ENCODE measurements at places on chromosomes 7 and 10. TPM values are rescaled to one million over a fixed set of nuclear protein-coding genes. Genes with fewer than 3 reads are reported as not detected.
A peak's percentile ranks its signal among the peaks of the same experiment; 100 is the strongest.

LAMB1 gene
- 96.7 TPM for total RNA-seq

DNA sequence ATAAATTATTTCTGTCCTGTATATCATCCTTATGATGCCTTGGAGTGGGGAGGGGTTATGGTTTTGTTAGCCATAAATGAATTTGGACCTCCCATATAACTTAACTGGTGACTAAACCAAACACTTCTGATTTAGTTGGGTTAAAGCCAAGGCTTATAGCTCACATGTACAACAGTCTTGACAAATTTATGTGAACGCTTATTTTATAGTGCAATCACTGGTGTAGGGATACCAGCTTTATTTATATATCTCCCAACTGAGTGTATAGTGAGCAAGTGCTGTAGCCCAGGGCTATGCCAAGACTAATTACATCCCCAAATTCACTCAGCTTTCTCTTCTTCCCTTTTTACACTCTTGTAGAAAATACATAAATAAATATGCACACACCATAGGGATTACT, 956.2 kb downstream of the SORCS3 start:
- DNase-seq = no peak

DNA sequence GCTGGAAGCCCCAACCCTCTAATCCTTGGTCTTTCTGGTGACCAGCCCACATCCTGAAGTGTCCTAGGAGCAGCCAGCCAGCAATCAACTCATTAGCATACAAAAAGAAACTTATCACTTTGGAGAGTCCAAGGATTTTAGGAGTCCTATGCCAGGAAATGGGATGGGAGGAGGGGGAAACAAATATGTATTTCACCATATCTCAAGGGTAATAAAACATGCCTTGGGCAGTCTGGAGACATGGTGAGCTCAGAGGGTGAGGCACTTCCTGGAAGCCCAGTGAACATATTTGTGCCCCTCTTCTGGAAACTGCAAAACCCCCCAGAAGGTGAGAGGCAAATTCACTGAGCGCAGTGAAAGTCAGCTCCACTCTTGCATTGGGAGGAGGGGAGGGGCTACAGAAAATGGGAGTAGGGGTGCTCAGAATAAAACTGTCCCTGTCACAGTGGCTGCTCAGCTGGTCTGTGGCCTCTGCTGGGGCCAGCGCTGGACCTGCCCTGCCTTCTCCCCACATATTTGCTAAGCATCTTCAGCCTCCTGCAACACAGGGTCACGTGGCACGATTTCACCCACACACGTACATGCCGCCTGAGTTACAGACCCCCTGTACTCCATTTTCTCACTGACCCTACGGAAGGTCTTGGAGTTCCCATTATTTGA, 17.7 kb upstream of the ZMIZ1 start:
- DNase-seq = peak; percentile 60

GRCh38 chr10:29033311-29033940, 255.4 kb upstream of the LYZL1 start:
- DNase-seq = no peak

- no peak for DNase-seq
Observed at GRCh38 chr7:66804001-66804400, 63.5 kb downstream of the RABGEF1 start.

DNA sequence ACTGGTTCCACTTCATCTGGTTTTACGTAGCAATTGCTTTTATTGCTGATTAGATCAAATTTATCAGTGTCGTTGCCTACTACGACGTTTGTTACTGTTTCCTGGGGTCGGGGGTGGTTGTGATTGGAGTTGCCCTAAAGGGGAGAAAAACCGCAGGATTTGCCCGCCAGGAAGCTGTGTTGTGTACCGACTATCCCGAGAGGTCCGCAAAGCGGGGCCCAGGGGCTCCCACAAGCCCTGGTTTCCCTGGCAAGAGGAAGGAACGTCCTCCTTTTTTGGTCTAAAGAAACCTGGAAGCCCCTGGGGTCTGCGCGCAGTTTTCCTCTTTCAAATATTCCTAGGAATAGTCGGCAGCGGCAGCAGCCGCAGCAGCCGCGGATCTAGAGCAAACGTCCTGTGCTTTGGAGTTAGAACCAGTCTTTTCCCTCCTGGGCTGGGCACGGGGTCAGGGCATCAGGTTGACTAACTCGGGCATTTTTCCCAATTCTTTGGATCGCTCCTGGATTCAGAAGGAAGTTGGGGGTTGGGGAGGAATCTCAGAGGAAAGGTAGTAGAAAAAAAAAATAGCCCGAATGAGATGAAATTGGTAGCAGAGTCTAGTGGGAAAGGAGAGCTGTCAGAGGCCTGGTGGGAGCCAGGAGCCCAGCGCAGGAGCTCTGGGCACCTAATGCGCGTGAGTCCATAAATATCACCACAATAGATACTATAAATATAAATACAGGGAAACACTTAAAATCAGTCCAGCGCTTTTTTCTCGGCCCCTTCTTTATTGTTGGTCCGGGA, 4.6 kb downstream of the VAX1 start:
- no peak for DNase-seq

- DNase-seq = no peak
Observed at GRCh38 chr7:130734815-130735716, 1.1 kb upstream of the KLF14 start.

DNA sequence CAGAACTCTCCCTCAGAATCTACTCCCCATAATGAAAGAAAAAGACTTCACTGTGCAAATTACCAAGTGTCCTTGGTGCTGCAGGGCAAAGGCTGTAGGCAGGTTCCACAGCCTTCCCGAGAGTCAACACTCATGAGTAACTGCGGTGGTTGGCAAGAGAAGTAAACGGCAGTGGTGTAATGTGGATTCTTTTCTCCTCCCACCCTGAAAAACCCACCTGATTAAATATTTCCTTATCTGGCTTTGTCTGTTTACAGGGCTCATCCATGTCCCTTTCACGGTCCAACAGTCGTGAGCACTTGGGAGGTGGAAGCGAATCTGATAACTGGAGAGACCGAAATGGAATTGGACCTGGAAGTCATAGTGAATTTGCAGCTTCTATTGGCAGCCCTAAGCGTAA, 300.9 kb downstream of the BICC1 start:
- DNase-seq = no peak

DNA sequence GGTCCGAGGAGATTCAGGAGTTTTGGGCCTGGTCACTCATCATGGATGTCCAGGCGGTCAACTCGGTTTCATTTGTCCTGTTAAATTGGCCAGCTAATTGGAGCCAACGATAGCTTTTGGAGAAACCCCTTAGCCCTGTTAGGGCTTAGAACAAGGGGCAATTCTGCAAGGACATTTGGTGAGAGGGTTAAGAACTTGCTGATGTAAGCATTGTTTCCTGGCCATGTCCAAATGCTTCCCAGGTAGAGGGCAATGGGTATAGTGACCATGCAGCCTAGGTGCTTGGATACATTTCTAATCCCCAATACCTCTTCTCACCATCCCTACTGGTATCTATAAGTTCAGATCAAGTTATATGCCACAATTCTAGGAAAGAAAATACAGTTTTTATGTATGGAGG, 131.5 kb downstream of the RPS24 start:
- no peak for DNase-seq

GRCh38 chr10:15224948-15225347, 56.5 kb upstream of the NMT2 start:
- DNase-seq = no peak

DNA sequence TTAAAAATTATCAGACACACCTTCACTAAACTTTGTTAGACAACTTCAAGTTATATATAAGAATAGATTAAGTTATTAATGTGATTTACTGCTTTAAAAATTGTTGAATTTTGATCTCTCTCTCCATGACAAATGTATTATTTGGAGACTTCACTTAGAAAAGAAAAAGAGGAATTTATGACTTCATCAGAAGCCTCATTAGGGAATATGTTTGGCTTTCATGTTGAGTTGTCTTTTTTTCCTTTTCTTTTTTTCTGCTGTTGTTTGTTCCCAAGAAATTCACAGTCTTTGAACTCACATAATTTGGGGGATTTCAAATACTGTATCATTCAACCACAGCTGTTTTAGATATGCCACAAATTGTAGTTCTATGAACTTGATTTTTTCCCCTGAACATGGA, 149.5 kb downstream of the PPP1R9A start:
- DNase-seq = no peak

DNA sequence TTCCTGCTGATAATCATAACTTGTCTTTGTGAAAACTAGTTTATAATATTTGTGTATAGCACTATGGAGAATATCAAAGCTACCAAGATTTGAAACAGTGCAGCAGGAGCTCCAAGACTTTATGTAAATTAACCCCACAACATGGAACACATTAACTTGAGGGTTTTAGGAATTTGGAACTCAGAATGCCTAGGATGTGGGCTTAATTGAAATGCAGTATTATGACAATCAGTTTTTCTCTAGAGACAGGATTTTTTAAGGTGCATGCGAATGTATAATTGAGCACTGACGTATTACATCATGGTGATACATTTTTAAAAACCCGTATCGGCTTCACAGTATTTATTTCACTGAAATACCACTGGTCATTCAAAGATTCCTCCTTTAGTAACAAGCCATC, 313.1 kb upstream of the DGKB start:
- no peak for DNase-seq

- DNase-seq = no peak
Observed at GRCh38 chr7:36190447-36191291, 37.6 kb downstream of the EEPD1 start.

DNA sequence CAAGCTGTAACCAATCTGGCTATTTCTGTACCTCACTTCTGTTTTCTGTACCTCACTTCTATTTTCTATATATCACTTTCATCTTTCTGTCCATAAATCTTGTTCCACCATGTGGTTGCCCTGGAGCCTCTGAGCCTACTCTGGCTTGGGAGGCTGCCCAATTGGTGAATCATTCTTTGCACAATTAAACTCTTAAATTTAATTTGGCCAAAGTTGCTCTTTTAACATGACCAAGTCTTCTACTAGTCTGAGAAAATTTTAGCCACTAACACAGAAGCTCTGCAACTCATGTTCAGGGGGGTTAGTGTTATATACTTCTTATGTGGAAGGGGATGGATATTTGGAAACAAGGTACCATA, 503.5 kb downstream of the KIF20B start:
- DNase-seq = no peak

GRCh38 chr7:130490888-130491804, 739 bp upstream of the MEST start:
- no peak for DNase-seq

- DNase-seq = no peak
Observed at GRCh38 chr7:50317697-50318669, 13.5 kb downstream of the IKZF1 start.

DNA sequence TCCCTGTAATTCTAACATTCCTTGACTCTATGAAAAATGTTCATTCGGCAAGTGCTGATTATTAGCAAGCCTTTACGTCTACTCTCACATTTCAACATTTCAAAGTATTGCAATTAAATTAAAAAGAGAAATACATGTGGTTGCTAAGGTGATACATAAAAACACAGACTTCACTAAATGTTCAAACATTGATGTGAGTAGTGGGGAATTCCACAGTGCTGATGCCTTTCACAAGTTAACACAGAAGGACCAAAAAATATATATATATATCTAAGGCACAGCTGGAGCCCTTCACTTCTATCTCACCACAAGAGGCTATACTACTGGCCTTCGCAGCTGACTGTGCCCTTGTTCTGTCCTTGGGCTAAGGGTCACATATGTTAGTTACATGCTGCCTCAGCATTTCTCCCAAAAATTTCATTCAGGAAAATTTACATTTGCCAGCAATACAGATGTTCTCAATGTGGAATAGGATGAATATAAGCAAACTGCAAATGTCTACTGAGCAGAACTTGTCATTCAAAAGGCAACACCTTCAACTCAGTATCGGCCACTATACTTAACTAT, 13.9 kb downstream of the CTTNBP2 start:
- DNase-seq = no peak

GRCh38 chr10:106958589-106959361, 205.7 kb downstream of the SORCS1 start:
- DNase-seq = no peak

DNA sequence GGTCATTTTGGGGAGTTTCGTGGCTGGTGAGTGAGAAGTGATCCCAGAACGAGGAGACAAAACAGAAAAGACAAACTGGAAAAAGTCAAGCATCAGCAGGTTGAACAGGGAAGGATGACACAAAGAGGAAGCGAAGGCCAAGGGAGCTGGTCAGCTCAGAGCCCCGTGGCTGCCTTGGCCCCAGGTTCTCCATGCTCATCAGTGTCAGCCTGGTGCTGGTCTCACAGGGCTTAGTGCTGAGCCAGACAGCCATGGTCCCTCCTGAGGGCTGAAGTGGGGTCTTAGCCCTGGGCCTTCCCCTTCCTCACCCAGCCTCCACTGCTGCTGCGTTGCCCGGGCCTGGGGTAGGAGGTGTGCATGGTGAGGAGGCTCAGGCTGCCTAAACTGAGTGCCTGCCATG, 183.6 kb downstream of the PFKFB3 start:
- no peak for DNase-seq

Measured in colonic mucosa (tissue), 4 donors.